G401 (cell line): ENCODE measurements at places on chromosomes 6 and 20.
A peak's percentile ranks its signal among the peaks of the same experiment; 100 is the strongest.

- no peak for DNase-seq
Measured at GRCh38 chr20:20235681-20236080, 132.2 kb upstream of the INSM1 start.

GRCh38 chr20:23050847-23051627 lies 1.6 kb upstream of the THBD start:
- no peak for DNase-seq

- DNase-seq: no peak
Measured at GRCh38 chr6:40456390-40457013, 130.7 kb downstream of the LRFN2 start.

DNA sequence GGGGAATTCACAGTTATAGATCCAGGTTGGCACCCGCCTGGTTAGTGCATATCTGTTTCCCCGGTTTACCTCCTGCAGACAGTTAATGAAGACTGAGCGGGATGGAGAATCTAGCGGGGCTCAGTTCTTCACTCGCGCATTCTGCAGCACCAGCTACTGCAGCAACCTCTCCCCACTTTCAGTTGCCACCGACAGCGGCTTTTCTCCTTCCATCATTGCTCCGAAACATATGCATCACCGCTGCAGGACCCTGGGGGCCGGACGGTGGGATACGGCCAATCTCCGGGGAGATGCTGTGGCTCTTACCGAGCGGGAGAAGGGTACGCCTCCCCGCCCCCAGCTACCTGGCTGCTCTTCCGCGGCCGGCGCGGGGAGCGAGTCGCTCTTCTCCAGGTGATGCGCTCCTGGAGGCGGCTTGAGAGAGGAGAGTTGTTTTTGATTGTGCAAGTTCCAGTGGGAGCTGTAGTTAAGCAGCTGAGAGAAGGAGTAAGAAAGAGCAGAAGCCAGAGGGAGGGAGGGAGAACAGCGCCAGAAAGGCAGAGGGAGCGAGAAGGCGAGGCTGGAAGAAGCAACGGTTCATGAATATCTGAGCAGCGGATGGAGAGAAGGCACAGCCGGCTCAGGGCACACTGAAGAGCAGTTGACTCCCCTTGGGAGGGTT lies at the start of gene SGK1:
Gene SGK1 (minus strand): TSS at position 642 of the 661 bp plus-strand sequence. CDS start 652 bp downstream, outside the sequence.
- peak; percentile 86 for DNase-seq

- DNase-seq: no peak
Measured at GRCh38 chr6:151722342-151722741, 85.1 kb upstream of the ESR1 start.

DNA sequence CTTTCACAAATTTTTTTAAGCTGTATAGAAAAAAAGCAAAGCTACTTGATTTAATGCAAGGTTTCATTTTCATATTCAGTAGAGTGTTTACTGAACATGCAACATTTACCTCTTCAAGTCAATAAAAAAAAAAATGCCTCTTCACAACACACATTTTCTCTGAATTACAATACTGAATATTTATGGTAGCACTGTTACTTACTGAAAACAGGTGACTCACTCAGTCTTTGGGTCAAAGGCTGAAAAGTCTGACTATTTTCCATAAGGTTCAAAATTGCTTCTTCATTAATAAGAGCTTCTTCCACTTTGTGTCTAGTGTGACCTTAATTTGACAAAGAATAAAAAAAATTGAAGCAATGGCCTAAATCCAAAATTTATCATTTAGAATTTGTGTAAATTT lies 101.9 kb downstream of the REV3L start:
- no peak for DNase-seq

GRCh38 chr6:143970456-143971218 lies 37.4 kb downstream of the PLAGL1 start:
- DNase-seq: no peak

DNA sequence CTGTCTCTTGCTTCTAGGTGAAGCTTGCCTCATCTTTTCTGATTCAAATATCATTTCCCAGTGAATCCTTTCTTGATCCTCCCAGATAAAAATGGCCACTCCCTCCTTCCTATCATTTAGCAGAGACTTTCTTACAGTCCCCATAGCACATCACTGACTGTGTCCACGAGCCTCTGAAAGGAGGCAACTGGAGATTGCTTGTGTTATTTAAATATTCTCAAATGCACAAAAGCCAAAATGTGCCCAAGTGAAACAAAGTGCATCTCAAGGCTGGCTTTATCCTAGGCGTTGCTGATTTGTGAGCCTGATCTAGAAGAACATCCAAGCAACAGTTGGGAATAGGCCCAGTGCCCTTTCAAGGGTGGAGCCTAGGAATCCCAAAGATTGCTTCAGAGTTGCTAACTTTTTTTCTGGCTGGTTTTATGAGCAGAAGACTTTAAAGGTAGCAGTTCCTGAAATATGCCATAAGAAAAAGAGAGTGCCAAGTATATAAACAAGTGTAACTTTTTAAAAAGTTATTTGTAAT lies 393.6 kb downstream of the CD83 start:
- DNase-seq: no peak
